ENCODE measurements at places on chromosomes 7 and 10. TPM values are rescaled to one million over a fixed set of nuclear protein-coding genes. Genes with fewer than 3 reads are reported as not detected.

DNA sequence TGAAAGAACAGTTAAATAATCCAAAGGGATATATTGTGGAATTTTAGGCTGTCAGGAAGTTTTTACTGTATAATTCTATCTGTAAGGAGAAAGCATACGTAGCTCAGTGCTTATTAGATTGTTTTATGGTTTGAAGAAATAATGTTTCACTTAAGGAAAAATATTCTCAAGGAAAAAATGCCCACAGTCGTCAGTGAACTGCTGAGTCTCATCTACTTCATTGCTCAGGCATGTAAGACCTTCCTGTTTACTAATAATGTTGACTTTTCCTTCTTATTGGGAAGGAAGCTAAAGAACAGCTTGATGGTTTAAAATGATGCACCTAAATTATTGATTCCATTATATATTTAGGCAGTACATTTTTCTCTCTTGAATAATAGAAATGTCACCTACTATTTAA lies 304.2 kb downstream of the SDK1 start:
- DNase-seq: no peak

DNA sequence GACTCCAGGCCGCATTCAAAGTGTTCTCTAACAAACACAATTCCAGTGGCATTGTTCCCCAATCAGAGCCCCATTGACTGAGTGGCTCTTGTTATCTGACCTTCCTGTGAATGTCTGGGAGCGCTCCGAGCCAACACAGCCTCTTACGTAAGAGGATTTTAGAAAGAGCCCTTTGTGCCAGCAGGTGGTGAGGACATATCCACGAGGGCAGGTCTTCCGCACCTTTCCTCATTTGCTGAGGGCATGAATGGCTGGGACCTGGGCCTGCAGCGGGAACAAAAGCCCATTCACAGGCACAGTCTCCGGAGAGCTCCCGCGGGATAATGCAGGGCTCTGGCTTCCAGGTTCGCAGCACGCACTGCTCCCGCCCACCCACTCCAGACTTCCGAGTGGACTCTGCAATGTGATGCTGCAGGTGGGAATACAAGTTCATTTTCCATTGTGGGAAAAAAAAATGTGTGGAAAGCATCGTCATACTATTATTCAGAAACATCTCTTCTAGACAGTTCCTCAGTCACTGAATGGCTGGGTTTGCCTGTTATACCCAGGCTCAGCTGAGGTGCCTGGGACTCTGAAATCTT lies 295.0 kb upstream of the IGFBP3 start:
- no peak for DNase-seq

GRCh38 chr7:88002617-88003016 lies 68.6 kb downstream of the ADAM22 start:
- DNase-seq: no peak

- DNase-seq: no peak
Measured at GRCh38 chr7:143973870-143974416, 19.3 kb downstream of the OR2F1 start.

- no peak for DNase-seq
Measured at GRCh38 chr7:20063644-20064043, 153.5 kb downstream of the MACC1 start.

DNA sequence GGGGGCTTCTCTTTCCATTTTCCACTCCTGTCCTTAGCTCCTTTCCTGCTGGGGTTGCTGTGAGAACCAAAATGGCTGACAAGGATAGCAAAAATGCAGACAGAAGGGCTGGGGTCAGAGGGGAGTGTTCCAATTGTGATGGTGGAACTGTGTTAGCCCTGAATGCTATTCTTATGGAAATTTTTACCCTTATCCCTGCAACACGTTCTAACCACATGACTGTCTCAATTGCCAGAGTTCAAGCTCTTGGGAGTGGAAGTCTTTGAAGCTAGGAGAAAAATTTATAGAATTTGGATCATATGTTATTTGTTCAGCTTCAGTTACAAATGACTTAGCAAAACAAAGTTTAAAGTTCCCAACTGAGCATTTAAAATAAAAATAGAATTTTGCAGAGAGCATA lies 134.1 kb downstream of the ADCYAP1R1 start:
- DNase-seq: peak; percentile 41

DNA sequence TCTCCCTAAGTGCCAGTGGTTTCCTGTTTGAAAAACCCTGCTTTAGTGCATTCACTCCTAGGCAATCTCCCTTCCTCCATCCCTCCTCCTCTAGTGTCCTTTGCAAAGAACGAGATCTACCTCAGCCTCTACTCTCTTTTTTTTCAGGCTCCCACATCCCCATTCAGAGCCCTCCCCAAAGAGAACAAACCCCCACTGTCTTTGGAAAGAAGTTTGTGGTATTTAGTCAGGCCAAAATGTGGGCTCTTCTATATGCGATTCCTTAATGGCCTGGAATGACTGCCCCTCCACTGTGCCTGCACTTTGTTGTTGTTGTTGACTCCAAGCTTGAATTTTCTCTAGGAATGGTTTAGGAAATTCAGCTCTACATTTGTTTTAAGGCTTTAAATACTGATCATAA lies 36.3 kb downstream of the PALS2 start:
- no peak for DNase-seq

DNA sequence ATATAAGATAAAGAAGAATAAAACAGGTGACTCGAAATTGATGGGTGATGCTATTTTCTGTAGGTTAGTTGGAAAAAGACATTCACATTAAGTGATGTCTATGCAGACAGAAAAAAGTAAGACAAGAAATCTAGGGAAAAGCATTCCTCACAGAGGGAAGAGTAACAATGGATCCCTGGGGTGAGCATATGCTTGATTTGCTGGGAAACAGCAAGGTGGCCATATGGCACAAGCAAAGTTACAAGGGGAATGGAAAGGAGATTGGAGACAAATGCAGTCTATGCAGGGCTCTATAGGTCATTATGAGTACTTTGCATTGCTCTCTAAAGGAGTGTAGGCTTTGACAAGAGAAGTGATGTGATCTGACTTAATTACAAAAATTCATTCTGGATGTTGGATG lies 90.9 kb upstream of the ZNF804B start:
- no peak for DNase-seq

DNA sequence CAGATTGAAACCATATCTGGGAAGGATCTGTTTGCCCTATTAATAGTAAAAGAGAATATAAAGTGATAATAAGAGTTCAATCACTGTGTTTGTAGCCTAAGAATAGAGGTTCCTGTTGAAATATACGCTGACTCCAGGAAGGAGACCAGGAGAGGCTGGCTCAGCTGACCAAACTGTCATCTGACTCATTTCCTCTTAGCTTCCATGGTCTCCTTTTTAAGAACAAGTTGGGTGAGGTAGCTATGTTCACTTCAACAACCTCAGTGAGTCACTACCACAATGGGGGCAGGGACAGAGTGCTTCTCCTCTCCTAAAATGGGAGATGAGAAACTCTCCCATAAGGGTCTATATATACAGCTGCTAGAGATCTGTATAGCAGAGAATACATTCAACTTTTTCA lies 543.3 kb downstream of the CALN1 start:
- DNase-seq: no peak

GRCh38 chr7:26603631-26604030 lies 260.8 kb downstream of the SKAP2 start:
- DNase-seq: no peak

DNA sequence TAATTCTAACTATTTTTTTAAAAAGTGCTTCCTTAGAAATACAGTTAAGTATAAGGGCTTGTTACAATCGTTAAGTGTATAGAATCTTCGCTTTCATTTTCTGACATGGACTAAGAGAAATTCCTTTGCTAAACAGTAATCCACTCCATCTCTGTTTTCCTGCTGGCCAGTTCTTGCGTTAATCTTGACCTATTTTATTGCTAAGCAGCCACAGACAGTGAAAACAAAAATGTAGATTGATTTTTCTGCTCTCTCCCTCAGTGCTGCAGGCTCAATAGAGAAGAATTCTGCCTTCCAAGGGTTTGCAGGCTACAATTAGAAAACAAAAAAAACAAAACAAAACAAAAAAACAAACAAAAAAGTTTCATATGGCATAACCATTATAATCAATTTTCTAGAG lies 310.4 kb upstream of the ADARB2 start:
- DNase-seq: no peak

DNA sequence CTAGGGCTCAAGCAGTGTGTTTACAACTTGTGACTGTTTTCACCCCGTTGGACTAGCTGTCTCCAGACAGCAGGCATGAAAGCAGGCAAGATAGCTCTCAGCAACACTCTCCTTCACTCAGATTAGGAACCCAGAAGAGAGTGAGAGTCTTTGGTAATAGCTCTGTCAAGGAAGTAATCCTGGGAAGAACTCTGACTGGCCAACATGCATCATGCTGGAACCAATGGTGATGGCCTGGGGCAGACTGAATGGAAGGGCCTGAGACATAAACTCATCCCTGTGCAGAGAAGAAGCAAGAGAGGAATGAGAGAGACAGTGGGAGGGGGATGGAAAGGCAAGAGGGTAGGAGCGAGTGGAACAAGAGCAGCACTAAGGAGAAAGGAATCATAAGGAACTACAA lies 48.9 kb downstream of the AKR1D1 start:
- DNase-seq: no peak

- no peak for DNase-seq
Measured at GRCh38 chr10:46216003-46216634, 70.7 kb upstream of the ANTXRL start.

- DNase-seq: no peak
Measured at GRCh38 chr7:44368885-44369284, 43.5 kb upstream of the CAMK2B start.

GRCh38 chr7:147412109-147412508 lies 1178.5 kb upstream of the C7orf33 start:
- no peak for DNase-seq

DNA sequence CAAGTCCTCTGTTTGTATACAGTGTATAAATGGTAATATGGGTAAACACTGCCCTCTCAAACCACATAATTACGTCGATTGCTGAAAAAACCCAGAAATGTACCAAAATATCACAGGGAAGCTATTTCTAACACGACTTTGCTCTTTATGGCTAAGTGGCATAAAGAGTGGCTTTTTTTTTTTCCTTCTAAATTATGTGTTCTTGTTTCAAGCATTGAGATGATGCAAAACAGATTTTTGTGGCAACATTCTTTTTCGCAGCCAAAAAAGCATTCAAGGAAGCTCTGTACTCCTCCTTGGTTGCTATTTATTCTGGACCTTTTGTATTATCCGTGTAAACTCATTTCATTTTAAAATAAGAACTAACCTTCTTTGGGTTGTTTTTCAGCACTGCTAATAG lies 138.9 kb downstream of the VTI1A start:
- no peak for DNase-seq

DNA sequence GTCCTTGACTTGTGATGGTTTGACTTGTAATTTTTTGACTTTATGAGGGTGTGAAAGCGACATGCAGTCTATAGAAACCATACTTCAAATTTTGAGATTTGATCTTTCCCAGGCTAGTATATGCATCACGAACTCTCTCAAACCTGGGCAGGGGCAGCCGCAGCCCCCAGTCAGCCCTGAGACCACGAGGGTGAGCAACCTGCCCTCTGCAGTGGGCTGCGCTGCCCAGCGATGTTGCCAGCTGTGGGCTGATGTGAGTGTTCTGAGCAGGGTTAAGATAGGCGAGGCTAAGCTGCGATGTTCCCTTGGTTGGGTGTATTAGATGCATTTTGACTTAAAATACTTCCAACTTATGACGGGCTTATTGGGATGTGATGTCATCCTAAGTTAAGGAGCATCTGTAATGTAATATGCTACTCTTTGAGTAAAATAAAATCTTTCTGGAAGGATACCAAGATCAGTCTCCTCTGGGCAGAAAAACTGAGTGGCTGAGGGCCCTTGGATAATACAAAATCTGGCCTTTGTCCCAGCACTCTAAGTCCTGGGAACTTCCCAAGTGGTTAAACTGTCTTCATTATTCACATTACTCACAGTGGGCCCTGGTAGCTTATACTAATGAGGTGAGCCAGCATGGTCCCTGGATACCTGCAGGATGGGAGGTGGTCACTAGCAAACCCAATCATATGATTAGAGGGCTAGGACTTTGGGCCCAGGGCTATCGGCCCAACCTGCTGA lies 28.4 kb upstream of the CNPY1 start:
- DNase-seq: no peak

GRCh38 chr7:2663960-2664359 lies 24.0 kb upstream of the AMZ1 start:
- no peak for DNase-seq

- no peak for DNase-seq
Measured at GRCh38 chr7:101736084-101736483, 81.3 kb upstream of the CUX1 start.

DNA sequence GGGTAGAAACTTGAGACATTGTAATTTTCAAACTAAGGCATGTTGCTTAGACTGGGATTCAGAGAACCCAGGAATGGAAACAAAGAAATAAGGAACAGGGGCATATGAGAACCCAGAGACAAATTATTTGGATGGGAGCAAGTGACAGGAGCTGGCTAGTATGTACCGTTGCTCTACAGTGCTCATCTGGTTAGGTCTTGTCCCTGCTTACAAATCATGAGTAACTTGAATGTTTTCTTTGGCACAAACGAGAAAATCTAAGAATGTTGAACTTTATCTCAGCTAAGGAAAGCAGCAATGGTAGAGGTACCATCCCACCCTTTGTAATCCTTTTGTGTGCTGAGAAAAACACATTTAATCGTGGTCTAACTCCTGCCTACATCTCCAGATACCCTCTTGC lies 116.0 kb upstream of the IMMP2L start:
- no peak for DNase-seq

- no peak for DNase-seq
Measured at GRCh38 chr7:155551785-155552611, 5.6 kb upstream of the CNPY1 start.

The LOXL4 gene
- 9.5 TPM for polyA plus RNA-seq

The SEMA3C gene
- 139 TPM for polyA plus RNA-seq

The VGF gene
- polyA plus RNA-seq: not detected

The GNAT3 gene
- 0.11 TPM for polyA plus RNA-seq

The ITGA8 gene
- polyA plus RNA-seq: 7.3 TPM

The SPDYE1 gene
- 1.6 TPM for polyA plus RNA-seq

The TMEM176B gene
- 14.4 TPM for polyA plus RNA-seq

The KCND2 gene
- polyA plus RNA-seq: 1.2 TPM

The LRRC17 gene
- 28.5 TPM for polyA plus RNA-seq

The SMARCD3 gene
- 169 TPM for polyA plus RNA-seq

The NUPR2 gene
- not detected for polyA plus RNA-seq

The PALD1 gene
- polyA plus RNA-seq: 15.2 TPM

The SLC26A5 gene
- 0.13 TPM for polyA plus RNA-seq

The ANLN gene
- 18.1 TPM for polyA plus RNA-seq

The ADAM12 gene
- 15.0 TPM for polyA plus RNA-seq

The SFXN3 gene
- polyA plus RNA-seq: 22.5 TPM

The PLXDC2 gene
- 30.7 TPM for polyA plus RNA-seq

Measured in forelimb muscle (tissue), 1 donor.